ENCODE measurements at places on chromosomes 5 and 9. TPM values are rescaled to one million over a fixed set of nuclear protein-coding genes. Genes with fewer than 3 reads are reported as not detected.

The HBEGF gene
- 22.6 TPM for total RNA-seq

The FABP6 gene
- not detected for total RNA-seq

- H3K27me3 ChIP-seq: no peaks in the 10 kb centered on the region
- no peak overlapping the region for H3K27ac ChIP-seq
- no peak overlapping the region for H3K4me3 ChIP-seq
- no peaks in the 10 kb centered on the region for H3K4me1 ChIP-seq
These were observed 216.9 kb upstream of the ZNF608 start for GRCh38 chr5:124963236-124963919.

GRCh38 chr9:92254381-92255337, 38.8 kb downstream of the IARS1 start:
- H3K27ac ChIP-seq: no peak overlapping the region
- H3K27me3 ChIP-seq: no peaks in the 10 kb centered on the region
- no peak overlapping the region for H3K4me3 ChIP-seq
- H3K4me1 ChIP-seq: no peaks in the 10 kb centered on the region

The CNOT6 gene
- 24.8 TPM for total RNA-seq

The PCDH12 gene
- 5.1 TPM for total RNA-seq

- no peaks in the 10 kb centered on the region for H3K27me3 ChIP-seq
- DNase-seq: no peak
- no peak overlapping the region for H3K27ac ChIP-seq
These were observed 37.7 kb upstream of the PDE8B start for GRCh38 chr5:77172713-77173328.

DNA sequence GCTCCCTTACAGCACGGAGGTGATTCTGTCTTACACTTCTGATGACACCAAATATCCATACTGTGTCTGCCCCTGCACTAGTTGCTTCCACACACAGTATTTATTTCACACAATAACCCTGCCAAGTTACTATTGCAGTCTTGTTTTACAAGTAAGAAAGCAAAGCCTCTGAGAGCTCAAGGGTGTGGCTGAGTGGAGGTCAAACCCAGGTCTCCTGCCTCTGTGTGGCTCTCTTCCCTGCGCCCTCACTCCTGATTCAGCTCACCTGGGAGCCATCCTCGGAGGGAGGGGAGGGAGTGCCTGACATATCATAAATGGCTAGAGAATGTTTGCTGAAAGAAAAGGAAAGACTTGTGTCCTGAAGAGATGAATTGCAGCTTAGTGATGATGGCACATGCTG, 41.0 kb downstream of the MVB12B start:
- no peaks in the 10 kb centered on the region for H3K27me3 ChIP-seq
- no peak overlapping the region for H3K27ac ChIP-seq
- no peak overlapping the region for H3K4me3 ChIP-seq
- no peaks in the 10 kb centered on the region for H3K4me1 ChIP-seq
- H3K36me3 ChIP-seq: no peaks in the 10 kb centered on the region

DNA sequence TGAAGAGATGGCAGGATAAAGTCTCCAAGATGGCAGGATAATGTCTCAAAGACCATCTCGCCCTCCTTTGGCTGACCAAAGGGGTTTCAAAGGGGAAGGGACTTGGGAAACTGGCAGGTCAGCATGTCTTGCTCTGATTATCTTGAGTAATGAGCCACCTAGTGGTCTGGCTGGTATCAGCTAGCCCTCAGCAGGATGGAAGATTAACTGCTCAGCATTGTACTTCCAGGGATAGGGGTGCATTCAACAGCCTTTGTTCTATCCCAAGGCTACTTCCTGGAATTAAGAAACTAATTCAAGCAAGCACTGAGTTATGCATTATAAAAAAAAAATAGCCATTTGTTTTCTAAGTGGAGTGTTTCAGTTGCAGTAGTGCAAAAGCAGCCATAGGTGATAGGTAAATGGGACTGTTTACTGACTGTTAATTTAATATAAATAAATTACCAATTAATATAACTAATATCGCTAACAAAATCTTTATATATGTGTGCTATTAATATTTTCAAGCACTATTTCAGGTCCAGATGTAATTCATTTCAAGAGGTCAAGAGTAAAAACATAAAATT, 555.5 kb downstream of the CDH9 start:
- H3K4me1 ChIP-seq: no peaks in the 10 kb centered on the region
- H3K36me3 ChIP-seq: no peaks in the 10 kb centered on the region
- peak overlapping the region; percentile 54 for H3K4me3 ChIP-seq

GRCh38 chr9:109734814-109735213, 45.2 kb upstream of the PALM2AKAP2 start:
- H3K36me3 ChIP-seq: no peaks in the 10 kb centered on the region
- peaks cover 29% of the 10 kb centered on the region for H3K4me1 ChIP-seq
- H3K4me3 ChIP-seq: no peak overlapping the region
- no peaks in the 10 kb centered on the region for H3K27me3 ChIP-seq

DNA sequence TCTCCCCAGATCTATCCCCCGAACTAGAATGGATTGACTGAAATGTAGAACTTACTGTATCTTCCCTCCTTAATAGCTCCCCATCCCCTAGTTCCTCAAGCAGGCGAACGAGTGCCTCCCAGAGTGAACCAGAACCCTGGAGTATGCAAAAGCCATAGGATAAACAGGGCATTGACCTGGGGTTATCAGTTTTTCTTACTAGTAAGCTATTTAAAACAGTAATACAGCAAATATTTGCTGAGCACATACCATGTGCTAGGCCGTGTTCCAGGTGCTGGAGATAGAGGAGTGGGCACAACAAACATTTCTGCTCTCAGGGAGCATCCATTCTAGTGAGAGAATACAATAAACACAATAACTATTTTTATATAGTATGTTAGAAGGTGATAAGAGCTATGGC, 1.8 kb downstream of the SKP2 start:
- DNase-seq: no peak
- no peaks in the 10 kb centered on the region for H3K36me3 ChIP-seq
- H3K27ac ChIP-seq: no peak overlapping the region
- H3K27me3 ChIP-seq: no peaks in the 10 kb centered on the region
- H3K4me3 ChIP-seq: no peak overlapping the region

The PDGFRB gene
- total RNA-seq: 421 TPM

DNA sequence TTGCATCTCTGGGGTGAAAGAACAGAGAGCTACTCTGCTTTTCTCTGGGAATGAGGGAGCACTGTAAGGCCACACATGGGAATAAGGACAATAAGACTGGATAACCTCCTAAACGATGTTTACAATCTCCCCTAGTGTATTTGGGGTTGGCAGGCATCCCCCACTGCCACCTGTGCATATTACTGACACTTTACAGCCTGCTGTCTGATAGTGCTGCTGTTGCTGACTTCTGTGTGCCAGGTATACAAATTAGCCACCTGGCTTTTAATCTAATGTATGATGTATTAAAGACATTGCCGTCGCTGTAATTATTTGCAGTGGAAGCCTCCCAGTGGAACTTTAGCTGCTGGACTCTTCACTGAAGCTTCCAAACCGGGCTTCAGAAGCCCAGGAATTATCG, 4.4 kb upstream of the SHISAL2B start:
- no peaks in the 10 kb centered on the region for H3K27me3 ChIP-seq
- no peaks in the 10 kb centered on the region for H3K36me3 ChIP-seq
- H3K4me1 ChIP-seq: no peaks in the 10 kb centered on the region
- no peak for DNase-seq

DNA sequence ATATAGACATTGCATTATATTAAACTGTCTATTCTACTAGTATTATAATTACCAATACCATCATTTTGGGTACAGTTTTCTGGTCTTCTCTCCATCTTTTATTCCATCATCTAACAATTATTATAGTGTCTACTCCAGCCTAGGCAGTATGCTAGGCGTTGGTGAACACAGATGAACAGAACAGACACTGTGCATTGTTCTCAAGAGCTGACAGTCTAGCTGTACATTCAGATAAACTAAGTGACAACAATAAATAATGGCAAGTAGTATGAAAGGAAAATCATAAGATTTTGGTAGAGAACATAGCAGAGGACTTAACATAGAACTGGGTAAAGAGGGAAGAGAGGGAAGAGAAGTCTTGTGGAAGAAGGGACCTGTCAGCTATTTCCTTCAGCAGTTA, 12.5 kb upstream of the SGCD start:
- H3K27me3 ChIP-seq: no peaks in the 10 kb centered on the region
- H3K27ac ChIP-seq: no peak overlapping the region
- no peaks in the 10 kb centered on the region for H3K4me1 ChIP-seq
- DNase-seq: no peak

DNA sequence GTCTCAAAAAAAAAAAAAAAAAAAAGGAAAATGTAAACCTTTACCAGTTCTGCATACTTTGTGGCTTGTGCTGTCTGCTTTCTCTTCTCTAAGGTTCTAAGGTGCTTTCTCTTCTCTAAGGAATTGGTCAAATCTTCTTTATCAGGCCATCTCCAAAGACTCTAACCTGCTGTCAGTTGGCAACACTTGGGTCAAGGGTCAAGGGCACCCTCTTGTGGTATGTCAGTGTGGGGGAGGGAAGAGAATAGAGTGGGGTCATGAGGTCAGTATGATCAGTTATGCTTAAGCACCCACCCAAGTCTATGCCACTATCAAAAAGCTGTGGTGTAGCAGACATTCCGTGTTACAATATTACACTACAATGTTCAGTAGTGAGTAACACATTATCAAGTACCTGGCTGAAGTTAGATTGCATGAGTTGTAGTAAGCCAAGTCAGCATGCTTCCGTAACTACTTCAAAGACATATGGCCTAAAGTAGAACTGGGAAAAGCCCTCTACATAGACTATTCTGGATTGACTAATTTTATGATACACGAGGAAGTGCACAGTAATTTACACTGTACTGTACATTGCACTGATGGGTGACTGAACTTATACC, 25.0 kb upstream of the CCL28 start:
- H3K4me1 ChIP-seq: no peaks in the 10 kb centered on the region
- no peaks in the 10 kb centered on the region for H3K27me3 ChIP-seq
- H3K27ac ChIP-seq: no peak overlapping the region
- DNase-seq: no peak

The CER1 gene
- total RNA-seq: not detected

GRCh38 chr9:18786911-18787650, 245.9 kb downstream of the SAXO1 start:
- H3K36me3 ChIP-seq: no peaks in the 10 kb centered on the region
- DNase-seq: no peak
- no peak overlapping the region for H3K4me3 ChIP-seq

All from thoracic aorta (tissue), 2 donors.